ENCODE measurements at places on chromosomes 6 and 20.

GRCh38 chr6:132909742-132910141, 95.4 kb downstream of the RPS12 start:
- no peak for DNase-seq

DNA sequence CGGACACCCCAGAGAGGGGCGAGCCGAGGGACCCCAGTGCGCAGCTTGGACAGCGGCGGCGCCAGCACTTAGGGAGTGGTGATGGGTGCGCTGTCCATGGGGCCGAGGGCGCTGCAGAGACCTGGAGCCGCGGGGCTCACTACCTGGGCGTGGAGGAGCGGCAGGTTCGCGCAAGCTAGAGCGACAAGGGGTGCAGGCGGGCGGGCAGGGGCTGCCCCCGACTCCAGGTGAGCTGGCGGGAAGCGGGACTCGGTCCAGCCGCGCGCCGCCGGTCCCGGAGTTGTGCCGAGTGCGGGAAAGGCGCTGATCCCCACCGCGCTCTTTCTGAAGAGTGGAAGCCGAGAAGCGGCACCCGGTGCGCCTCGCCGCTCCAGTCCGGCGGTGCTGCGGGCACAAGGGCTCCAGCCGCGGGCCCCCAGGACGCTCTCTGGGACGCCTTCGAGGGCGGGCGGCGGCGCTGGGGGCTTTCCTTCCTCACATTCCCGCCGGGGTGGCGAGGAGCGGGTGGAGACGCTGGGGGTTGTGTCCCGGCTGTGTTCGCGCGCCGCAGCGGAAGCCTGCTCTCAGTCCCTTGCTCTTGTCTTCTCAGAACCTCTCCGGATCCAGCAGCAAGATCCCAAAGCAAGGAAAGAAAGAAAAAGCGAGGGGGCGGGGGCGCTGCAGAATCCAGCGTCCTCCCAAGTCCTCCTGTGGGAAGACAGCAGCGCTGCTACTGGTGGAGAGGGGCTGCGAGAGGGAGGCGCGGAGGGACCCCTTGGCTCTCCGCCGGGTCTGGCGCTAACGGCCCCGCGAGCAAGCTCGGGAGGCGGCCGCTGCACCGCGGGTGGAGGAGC, at the start of gene B3GAT2:
Gene B3GAT2 (minus strand): TSS at position 610 of the 833 bp plus-strand sequence. CDS start 631 bp downstream, outside the sequence.
- DNase-seq, result no peak

- DNase-seq, result no peak
Measured at GRCh38 chr20:12592756-12593155, 416.0 kb upstream of the SPTLC3 start.

DNA sequence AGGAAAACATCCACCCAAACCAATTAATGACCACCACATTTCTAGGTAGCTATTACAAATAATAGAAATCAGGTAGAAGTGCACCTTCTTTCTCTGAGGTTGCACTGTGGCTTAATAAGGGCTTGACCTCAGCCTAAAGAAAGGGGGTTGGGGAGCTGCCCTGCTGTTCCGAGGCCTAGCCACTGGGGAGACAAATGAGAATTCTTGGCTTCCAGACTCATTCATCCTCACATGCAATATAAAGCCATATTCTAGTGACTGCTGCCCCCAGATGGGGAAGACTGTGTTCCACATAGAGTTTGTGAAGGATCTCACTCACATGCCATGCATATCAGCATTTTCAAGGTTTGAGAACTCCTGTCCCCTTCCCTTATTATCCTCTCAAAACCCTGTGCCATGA, 22.9 kb downstream of the SAYSD1 start:
- no peak for DNase-seq

- no peak for DNase-seq
Measured at GRCh38 chr6:51654647-51655046, 432.8 kb downstream of the PKHD1 start.

GRCh38 chr20:10902576-10903282, 228.9 kb upstream of the JAG1 start:
- DNase-seq, result no peak

DNA sequence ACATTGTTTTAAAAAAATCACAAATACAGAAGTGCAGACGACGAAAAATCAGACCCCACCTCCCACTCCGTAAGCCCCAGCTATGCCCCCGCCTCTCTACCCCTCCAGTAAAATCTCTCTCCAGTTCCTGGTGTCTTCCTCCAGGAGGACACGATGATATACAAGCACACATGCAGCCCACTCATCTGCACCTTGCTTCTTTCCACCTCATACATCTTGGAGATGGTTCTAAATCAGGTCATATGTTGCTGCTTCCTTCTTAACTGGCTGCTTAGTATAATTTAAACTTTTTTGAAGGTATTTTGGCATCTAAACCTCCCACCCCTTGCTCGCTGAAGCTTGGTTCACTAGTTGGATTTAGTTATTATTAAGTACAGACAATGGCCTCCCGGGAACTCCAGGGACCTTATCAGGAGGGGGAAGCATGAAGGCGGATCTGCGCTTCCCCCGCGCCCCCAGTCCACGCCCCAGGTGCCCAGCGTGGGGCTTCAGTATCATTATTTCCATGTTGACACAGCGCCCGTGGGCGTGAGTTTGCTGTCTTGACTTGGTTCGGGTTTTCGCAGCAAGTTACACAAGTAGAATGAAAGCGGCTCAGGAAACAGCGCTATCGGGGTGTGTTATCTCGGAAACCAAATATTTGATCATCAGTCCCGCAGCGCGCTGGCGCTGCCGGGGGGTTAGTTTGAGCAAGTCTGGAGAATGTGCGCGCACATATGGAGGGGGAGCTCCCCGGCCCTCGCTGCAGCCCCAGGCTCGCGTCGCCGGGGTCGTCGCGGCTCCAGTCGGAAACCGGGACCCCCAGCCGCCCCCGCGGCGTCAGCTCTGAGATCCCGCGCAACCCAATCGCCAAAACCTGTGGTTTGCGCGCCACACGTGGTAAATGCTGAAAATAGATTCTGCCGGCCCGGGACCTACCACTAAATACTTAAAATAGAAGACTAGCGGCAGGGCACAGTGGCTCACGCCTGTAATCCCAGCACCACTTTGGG, 2.3 kb downstream of the BMP7 start:
- no peak for DNase-seq

- DNase-seq, result peak; percentile 38
Measured at GRCh38 chr6:28867086-28867409, 56.7 kb downstream of the TRIM27 start.

DNA sequence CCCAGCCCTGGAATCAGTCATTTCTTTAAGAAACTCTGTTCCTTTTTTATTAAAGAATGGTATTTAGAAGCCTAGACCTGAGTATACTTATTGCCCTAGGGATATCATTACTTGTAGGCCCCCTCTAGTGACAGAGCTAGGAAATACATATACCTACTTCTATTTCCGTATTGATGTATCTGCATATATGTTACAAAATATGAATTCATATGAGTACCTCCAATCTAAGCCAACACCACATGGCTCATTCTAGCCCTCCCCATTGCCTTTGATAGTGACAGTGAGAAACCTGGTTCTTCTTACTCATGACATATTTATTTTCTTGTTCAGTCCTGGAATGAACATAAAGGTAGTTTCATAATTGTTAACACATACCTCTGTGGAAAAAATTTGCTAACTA, 137.2 kb downstream of the FARS2 start:
- DNase-seq, result peak; percentile 73

- no peak for DNase-seq
Measured at GRCh38 chr6:51571168-51571567, 516.2 kb downstream of the PKHD1 start.

DNA sequence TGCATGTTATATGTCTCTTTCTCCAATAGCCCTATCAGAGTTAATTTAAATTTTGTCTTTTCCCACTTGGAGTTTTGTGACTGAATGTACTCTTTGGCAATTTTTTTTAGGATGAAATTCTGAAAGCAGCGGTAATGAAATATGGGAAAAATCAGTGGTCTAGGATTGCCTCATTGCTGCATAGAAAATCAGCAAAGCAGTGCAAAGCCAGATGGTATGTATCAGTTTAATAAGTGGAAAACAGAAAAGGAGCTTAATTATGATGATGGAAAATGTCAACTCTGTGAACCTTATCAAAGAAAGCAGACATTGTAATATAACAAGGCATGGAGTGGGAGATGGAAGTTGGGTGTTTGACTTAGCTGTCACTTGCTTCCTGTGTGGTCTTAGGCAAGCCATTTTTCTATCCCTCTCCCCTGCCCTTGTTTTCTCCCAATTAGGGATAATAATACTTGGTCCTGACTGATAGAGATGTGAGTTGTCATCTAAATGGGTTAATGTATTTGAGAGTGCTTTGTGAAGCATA, 2.7 kb downstream of the CDC5L start:
- DNase-seq, result no peak

GRCh38 chr6:6007366-6008088, 802 bp upstream of the NRN1 start:
- DNase-seq, result peak; percentile 26

DNA sequence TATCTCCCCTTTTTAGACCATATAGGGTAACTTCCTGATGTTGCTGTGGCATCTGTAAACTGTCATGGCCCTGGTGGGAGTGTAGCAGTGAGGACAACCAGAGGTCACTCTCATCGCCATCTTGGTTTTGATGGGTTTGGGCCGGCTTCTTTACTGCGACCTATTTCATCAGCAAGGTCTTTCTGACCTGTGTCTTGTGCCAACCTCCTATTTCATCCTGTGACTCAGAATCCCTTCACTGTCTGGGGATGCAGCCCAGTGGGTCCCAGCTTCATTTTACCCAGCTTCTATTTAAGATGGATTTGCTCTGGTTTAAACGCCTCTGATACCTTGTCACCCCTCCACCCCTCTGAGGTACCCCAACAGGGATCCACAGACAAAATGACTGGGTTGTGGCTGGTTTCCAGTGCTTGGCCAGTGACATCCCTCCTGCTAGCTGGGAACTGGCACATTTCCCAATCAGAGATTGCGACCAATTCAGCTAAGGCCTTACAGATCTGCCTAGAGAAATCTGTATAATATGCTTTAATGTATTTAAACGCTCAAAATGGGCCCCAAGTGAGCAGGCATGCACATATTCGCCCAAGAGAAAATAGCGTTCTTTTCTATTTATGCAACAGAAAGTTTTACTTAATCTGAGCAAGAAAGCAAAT, 315.6 kb upstream of the QKI start:
- no peak for DNase-seq

GRCh38 chr20:2153326-2153725, 51.7 kb downstream of the STK35 start:
- DNase-seq, result no peak

- no peak for DNase-seq
Measured at GRCh38 chr6:137102050-137102848, 57.5 kb upstream of the IL20RA start.

GRCh38 chr6:135280375-135281136, 99.4 kb downstream of the MYB start:
- DNase-seq, result no peak

DNA sequence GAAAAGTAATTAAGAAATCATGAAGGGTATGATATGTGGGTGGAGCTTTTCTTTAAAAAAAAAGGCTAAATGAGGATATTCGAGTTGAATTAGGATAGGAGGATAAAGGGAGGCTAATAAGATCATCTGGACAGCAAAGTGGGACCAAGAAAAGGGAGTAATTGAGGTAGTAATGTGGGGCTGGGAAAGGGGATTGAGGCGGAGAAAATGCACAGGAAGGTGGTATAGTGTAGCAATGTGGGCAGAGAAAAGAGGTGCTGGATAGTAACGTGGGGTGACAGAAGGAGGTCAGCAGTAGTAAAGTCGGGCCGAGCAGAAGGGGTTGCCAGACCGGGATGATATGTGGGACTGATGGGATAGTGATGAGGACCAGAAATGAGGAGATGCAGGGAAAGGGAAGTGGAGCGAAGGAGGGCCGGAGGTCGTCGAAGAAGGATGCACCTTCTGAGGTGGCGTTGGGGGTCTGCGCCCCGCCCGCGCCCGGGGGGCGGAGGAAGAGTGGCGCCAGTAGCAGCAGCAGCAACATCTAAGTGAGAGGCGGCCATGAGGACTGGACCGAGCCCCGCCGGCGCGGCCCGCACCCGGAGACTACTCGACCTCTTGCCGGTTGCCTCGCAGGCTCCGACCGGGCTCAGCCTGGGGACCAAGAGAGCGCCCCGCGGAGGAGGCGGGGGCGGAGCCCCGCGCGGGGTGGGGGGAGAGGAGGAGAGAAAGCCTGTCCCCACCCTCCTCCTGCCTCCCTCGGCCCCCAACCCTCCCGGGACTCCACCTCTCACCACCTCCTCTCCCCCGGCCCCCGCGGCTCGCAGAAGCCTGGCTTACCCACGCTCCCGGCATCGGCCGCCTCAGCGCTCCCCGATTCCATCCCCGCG, 887 bp downstream of the GABBR1 start:
- peak; percentile 49 for DNase-seq

DNA sequence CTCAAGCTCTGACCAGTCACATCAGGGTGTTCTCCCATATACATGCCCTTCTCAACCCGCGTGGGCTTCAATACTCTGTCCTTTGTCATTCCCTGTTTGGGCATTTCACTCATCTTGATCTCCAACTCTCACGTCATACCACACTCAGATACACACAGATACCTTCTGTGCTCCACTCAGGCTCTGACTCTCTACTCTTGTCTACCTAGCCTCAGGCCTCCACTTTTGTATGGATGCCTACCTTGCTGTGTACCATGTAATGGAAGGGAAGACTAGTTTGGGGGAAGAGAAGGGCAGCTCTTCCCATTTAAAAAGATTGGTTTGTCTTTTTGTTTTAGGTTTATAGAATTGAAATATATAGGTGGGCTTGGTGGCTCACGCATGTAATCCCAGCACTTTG, 48.6 kb downstream of the ASXL1 start:
- no peak for DNase-seq

DNA sequence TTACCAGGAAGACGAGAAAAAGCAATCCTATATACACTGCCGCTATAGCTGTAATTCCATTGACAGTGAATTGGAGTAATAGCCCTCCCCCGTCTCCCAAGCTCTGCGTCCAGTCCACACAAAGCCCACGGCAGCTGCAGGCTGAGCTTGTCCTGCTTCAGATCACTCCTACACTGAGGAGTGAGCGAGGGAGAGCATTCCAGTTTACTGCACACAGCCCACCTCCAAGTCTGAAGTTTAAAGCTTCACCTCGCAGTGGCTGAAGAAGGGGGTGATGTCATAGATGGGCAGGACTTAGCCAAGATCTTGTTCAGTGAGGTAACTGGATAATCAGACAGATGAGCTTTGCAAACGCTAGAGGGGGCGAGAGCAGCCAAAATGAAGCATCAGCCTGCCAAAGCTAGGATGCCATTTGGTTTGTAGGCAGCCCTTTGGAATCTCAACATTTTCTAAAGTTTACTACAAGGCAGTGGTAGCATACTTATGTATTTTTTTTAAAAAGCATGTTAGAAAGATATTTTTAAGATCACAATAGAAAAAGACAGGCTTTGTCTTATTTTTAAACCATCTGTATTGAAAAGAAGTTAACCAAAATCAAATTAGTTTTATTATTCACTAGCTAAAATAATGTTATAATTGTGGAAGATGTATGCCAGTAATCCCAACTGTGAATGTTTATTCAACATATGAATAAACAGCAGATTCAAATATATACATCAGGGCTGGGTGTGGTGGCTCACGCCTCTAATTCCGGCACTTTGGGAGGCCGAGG, at the start of gene FLRT3:
Gene FLRT3 (minus strand): TSS at position 213 of the 772 bp plus-strand sequence. CDS start 10,106 bp downstream, outside the sequence.
- DNase-seq, result peak; percentile 38

DNA sequence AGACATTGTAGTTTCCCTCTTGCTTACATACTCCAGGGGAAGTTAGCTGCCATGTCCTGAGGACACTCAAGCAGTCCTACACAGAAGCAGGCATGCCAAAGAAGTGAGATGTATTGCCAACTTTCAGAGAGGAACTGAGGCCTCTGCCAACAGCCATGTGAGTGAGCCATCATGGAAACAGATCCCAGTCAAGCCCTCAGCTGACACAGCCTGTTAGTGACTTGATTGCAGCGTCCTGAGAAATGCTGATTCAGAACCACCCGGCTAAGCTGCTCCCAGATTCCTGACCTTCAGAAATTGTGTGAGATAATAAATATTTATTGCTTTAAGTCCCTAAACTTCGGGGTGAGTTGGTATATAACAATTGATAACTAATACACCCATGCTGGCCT, 38.1 kb downstream of the GSTA2 start:
- DNase-seq, result no peak
